ENCODE measurements at places on chromosomes 4 and X.
A peak's percentile ranks its signal among the peaks of the same experiment; 100 is the strongest.

GRCh38 chr4:80309294-80310004 lies 26.1 kb upstream of the CFAP299 start:
- DNase-seq, result no peak

GRCh38 chr4:88765729-88766128 lies 68.1 kb upstream of the NAP1L5 start:
- DNase-seq, result no peak

GRCh38 chr4:3406021-3406420 lies 35.7 kb upstream of the HGFAC start:
- no peak for DNase-seq

DNA sequence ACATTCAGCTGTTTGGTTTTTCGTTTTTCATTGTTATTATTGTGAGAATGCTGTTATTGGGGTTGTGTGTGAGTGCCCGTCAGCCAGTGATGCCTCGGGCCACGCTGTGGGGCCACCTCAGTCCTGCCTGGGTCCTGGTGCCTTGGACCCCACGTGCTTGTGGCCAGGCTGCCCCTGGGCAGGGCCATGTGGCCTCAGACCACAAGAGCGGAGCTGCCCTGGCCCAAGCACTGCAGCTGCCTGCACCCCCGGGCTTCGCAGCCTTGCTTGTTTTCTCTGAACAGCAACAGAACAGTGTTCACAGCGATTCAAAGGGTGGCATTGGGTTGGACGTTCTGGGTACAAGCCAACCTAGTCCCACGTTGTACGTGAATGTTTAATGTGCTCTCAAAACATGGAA lies 56.9 kb downstream of the CPLX1 start:
- no peak for DNase-seq

- DNase-seq, result peak; percentile 58
Measured at GRCh38 chrX:41085878-41086626, 807 bp downstream of the USP9X start.

- no peak for DNase-seq
Measured at GRCh38 chr4:32429151-32429550, 1709.0 kb downstream of the PCDH7 start.

DNA sequence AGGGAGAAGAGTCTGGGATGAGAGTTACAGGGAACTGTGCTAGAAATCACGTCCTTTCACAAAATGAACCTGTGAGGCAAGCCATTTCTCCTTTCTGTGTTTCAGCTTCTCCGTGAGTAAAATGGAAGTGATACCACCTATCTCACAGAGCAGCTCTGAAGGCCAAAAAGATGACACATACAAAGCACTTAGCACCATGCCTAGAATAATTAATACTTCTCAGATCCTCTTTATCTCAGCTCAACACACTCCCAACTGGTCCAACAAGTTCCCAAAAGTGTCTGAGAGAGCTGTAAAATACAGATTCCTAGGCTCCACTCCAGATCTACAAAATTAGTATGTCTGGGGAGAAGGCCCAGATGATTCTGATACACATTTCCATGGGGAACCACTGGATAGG lies 38.3 kb downstream of the LHFPL1 start:
- DNase-seq, result no peak

- DNase-seq, result no peak
Measured at GRCh38 chr4:14896656-14897175, 105.6 kb upstream of the CPEB2 start.

DNA sequence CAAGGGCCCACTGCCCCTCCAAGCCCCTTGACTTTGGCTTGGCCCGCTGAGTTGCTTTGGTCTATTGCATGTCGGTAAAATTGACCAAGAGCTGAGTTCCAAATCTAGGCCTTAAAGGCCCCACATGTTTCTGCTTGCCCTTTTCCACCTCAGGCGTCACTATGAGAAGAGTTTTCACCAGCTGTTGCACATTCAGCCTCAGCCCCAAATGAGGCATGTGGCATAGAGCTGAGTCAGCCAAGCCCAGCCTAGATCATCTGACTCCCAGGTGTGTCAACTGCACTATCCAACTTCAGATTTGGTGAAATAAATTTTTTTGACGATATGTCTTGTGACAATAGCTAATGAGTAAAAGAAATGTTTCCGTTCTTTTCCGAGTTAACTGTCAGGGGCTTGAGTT lies 424.5 kb upstream of the FAM47C start:
- no peak for DNase-seq

DNA sequence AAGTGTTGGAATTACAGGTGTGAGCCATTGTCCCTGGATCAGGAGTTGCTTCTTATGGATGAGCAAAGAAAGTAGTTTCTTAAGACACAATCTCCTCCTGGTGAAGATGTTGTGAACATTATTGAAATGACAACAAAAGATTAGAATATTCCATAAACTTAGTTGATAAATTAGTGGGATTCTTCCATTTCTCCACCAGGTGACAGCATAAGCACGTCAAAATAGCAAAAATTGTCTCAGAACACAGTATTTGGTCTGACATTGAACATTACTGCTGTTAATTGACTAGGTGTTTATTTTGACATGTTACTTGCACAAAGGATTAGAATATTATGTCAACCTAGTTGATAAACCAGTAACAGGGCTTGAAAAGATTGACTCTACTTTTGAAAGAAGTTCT lies 21.6 kb downstream of the CLDN34 start:
- no peak for DNase-seq

- no peak for DNase-seq
Measured at GRCh38 chrX:28756647-28757046, 169.4 kb downstream of the IL1RAPL1 start.

GRCh38 chrX:19065535-19065934 lies 56.7 kb downstream of the ADGRG2 start:
- no peak for DNase-seq

GRCh38 chr4:157221895-157222770 lies 1.6 kb downstream of the GRIA2 start:
- DNase-seq, result no peak

DNA sequence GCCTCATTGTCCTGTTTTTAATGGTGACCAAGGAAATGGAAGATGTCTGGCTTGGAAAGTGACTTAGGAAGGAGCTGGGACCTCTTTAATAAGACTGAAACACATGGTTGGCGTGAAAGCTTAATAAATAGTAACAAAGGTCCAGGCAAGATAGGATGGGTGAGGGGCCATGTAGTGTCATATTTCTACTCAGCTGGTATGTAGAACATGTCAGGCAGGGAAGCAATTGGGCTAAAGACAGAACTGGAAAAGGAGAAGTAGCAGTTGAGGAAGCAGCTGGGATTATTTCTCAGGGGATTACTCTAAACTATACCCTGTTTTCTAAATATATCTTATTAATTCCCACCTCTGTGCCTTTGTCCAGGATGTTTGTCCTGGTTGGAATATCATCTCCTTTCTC lies 18.6 kb downstream of the ITGB1BP2 start:
- DNase-seq, result no peak

DNA sequence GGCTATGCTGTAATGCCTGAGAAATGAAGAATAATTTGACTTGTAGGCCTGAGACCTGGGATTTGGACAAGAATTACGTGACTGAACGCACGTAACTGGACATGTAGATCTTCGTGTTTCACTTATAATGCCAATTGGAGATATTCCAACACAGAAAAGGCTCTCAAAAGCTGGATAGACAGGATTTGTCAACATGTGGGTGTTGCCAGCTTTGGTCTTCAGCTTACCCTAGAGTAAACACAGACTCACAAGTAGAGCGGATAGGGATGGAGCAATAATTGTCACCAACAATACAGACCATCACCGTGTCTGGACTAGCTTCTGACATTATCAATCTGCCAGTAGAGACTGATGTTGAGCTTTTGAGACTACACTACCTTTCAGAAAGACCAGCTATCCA lies 1511.0 kb upstream of the ADGRL3 start:
- DNase-seq, result no peak

- DNase-seq, result no peak
Measured at GRCh38 chr4:40570348-40571077, 59.2 kb downstream of the RBM47 start.
